Colonic mucosa (tissue), 4 donors: ENCODE measurements at places on chromosomes 16 and 17. TPM values are rescaled to one million over a fixed set of nuclear protein-coding genes. Genes with fewer than 3 reads are reported as not detected.
A peak's percentile ranks its signal among the peaks of the same experiment; 100 is the strongest.

Gene TMEM107
- 13.2 TPM for total RNA-seq

- peak overlapping the region; percentile 41 for H3K4me3 ChIP-seq
- H3K27me3 ChIP-seq: peaks cover 24% of the 10 kb centered on the region
- no peaks in the 10 kb centered on the region for H3K36me3 ChIP-seq
These were observed 812 bp upstream of the MYOCD start for GRCh38 chr17:12664894-12665262.

DNA sequence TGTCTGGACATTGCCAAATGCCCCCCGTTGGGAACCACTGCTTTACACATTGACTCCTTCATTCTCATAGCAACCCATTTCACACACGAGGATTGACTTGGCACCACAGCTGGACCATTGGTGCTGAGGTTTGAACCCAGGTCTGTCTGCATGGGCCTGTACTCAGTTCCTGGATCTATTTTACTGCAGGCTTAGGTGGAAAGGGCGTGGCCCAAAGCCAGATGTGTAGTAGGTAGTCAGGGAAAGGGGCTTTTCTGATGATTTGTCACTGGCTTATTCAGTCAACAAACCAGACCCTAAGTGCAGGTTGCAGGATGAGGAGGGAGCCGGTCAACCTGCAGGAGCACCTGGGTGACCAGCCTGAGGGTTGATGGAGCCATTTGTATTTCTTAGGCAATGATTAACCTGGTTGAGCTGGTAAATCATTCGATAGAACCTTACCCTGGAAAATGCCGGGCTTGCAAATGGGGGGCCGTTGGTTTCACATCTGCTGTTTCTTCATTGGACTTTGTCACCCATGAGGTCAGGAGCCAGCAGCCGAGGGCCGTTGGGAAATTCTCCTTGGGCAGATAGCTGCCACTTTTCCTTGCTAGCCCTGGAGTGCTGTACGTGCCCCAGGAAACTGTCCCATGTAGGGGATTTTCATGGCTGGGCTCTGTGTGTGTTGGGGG lies 104.4 kb downstream of the CMIP start:
- H3K27ac ChIP-seq: peak overlapping the region; percentile 42
- no peaks in the 10 kb centered on the region for H3K36me3 ChIP-seq
- H3K4me3 ChIP-seq: no peak overlapping the region
- DNase-seq: peak; percentile 71

Gene DHRS7B
- total RNA-seq: 29.4 TPM

Gene CETP
- total RNA-seq: not detected

GRCh38 chr16:68361485-68361884 lies 50.7 kb downstream of the PRMT7 start:
- DNase-seq: no peak
- no peaks in the 10 kb centered on the region for H3K4me1 ChIP-seq
- no peak overlapping the region for H3K4me3 ChIP-seq
- H3K36me3 ChIP-seq: no peaks in the 10 kb centered on the region
- H3K27me3 ChIP-seq: no peaks in the 10 kb centered on the region

Gene MAPT
- 0.37 TPM for total RNA-seq

Gene BAHCC1
- total RNA-seq: 12.5 TPM

- no peak for DNase-seq
- no peaks in the 10 kb centered on the region for H3K36me3 ChIP-seq
- H3K4me1 ChIP-seq: no peaks in the 10 kb centered on the region
- H3K27ac ChIP-seq: no peak overlapping the region
These were observed 51.6 kb downstream of the ACTG1 start for GRCh38 chr17:81460856-81461460.

- H3K36me3 ChIP-seq: no peaks in the 10 kb centered on the region
- no peaks in the 10 kb centered on the region for H3K27me3 ChIP-seq
- no peaks in the 10 kb centered on the region for H3K4me1 ChIP-seq
These were observed 100.0 kb upstream of the CREBBP start for GRCh38 chr16:3980253-3981111.

DNA sequence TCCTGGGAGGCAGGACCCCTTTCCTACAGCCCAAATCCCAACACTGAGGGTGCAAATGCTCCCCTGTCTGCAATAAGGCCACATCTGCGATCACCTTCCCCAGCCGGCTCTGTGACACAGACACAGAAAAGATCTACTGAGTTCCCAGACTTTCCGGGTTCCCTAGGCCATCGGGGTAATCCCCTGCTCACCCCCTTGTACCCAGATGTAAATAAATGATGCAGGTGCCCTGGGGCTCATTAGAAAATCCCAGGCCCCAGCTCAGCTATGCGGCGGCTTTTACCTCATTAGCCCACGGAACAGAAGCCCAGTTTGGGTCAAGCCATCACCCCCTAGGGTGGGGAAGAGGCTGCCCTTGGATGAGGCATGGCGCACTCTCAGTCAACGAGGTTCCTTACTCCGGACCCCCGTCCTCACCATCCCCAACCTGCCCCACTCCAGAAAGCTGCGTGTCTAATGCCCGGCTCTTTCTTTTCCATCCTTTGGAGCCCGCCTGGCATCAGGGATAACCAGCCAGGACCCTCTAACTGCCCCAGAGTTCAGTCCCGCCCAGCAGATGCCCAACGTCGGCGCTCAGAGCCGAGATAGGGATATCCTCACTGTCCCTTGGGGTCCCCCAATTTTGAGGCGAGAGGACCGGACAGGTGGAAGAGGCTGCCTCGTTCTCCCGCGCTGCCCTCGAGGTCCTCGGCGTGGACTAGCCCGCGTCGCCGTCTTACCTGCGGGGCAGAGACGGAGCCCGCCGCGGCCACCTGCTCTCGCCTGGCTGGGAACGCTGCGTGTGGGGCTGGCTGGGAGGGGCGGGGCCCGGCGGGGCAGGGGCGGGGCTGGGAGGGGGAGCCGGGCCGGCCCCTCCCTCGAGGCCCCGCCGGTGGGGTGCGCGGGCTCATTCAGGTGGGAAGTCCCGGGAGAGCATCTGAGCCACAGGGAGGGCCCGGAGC lies at the start of gene ZNF385C:
Gene ZNF385C, minus strand, starts transcription at position 783 of the 941 bp plus-strand sequence. CDS start 35,417 bp downstream, outside the sequence.
- no peak within 1 kb of the TSS for H3K27ac ChIP-seq
- no peak for DNase-seq
- H3K36me3 ChIP-seq: no peaks in the 10 kb centered on the region
- no peak within 1 kb of the TSS for H3K4me3 ChIP-seq
- H3K27me3 ChIP-seq: peaks cover 18% of the 10 kb centered on the region

Gene EMP2
- total RNA-seq: 133 TPM

Gene IL17C
- not detected for total RNA-seq

DNA sequence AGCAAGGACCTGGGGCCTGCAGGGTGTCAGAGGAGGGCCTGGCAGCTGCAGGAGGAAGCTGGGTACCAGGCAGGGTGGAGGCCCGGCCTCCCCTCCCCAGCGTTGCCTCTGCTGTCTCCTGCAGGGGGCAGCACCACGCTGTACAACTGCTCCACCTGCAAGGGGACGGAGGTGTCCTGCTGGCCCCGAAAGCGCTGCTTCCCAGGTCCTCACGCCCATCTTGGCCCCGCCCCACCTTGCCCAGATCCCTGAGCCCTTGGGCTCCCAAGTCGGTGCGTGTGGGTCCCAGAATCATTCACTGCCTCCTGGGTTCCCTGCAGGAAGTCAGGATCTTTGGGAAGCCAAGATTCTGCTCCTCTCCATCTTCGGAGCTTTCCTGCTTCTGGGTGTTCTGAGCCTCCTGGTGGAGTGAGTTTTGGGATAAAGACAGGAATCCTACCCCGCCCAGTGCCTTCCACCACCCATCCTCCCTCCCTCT lies 1.2 kb downstream of the TMEM95 start:
- H3K4me3 ChIP-seq: no peak overlapping the region
- peaks cover 11% of the 10 kb centered on the region for H3K4me1 ChIP-seq
- peak overlapping the region; percentile 47 for H3K27ac ChIP-seq
- no peaks in the 10 kb centered on the region for H3K36me3 ChIP-seq
- H3K27me3 ChIP-seq: no peaks in the 10 kb centered on the region
- peak; percentile 89 for DNase-seq

GRCh38 chr16:5036228-5037156 lies 2.8 kb upstream of the NAGPA start:
- no peaks in the 10 kb centered on the region for H3K36me3 ChIP-seq
- no peak overlapping the region for H3K27ac ChIP-seq
- H3K4me1 ChIP-seq: peaks cover 7% of the 10 kb centered on the region
- no peak overlapping the region for H3K4me3 ChIP-seq
- no peaks in the 10 kb centered on the region for H3K27me3 ChIP-seq

DNA sequence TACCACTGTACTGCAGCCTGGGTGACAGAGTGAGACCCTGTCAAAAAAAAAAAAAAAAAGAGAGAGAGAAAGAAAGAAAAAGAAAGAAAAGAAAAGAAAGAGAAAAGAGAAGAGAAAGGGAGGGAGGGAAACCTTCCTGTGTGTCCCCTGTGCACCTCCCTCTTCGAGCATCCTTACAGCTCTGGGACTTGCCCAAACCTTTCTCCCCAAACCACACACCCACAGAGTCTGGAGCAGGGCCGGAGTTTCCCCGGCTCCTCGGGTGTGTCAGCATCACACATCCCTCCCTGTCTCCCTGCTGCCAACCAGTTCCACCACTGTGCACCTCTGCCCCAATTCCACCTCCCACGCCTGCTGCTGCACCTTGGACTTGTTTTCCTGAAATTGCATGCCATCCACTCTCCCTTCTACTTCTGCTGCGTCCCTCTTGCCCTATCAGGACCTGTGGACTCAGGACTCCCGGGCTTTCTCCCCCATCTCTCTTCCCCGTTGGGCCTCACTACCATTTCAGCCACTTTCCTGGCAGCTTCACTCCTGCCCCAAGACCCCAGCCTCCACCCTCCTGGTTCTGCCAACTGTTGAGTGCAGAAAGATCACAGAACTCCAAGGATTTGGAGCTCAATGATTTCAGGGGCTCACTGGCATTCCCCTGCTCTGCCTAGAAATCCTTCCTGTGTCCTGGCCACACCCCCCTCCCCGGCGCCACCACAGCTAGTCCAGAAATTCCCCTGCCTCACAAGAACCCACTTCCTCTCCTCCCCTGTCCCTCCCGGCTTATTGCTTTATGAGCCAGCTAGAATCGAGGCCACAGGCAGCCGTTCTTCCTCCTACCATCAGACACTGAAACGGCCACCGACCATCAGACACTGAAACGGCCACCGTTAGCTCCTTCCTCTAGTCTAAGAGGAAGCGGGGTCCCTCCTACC lies 3.7 kb upstream of the CDK3 start:
- no peaks in the 10 kb centered on the region for H3K36me3 ChIP-seq
- peak overlapping the region; percentile 90 for H3K27ac ChIP-seq
- DNase-seq: peak; percentile 88
- no peak overlapping the region for H3K4me3 ChIP-seq
- no peaks in the 10 kb centered on the region for H3K27me3 ChIP-seq
- peaks cover 18% of the 10 kb centered on the region for H3K4me1 ChIP-seq

- peaks cover 8% of the 10 kb centered on the region for H3K27me3 ChIP-seq
- H3K4me1 ChIP-seq: no peaks in the 10 kb centered on the region
- DNase-seq: peak; percentile 25
- no peaks in the 10 kb centered on the region for H3K36me3 ChIP-seq
- H3K4me3 ChIP-seq: no peak overlapping the region
These were observed 102.9 kb upstream of the NPEPPS start for GRCh38 chr17:47427985-47428384.

DNA sequence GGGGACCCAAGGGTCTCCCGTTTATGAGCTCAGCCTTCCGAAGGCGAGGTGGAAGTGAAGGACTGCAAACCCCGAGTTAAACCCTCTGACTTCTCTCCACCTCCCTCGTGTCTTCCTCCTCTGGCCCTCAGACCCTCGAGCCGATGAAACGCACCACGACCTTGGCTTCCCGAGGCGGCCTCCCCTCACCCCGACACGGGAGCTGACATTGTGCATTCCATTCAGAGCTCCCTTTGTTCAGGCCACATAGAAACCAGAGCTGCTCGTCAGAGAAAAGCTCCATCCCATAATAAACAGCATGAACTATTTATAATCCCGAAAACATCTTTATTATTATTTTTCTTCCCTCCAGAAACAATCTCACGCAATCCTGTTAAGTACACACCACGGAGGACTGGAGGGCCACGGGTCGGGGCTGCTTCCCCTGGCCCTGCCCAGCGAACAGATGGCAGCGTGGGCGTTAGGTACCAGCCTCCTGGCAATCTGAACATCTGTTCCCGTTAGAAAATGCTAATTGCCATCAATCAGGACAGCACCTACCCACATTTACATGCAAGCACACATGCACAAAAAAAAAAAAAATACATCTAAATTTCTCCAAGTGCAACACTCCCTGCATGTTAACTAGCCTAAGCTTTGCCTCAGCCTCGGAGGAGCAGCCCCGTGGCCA lies 145.7 kb downstream of the RBFOX3 start:
- no peaks in the 10 kb centered on the region for H3K27me3 ChIP-seq
- H3K36me3 ChIP-seq: no peaks in the 10 kb centered on the region
- H3K4me1 ChIP-seq: no peaks in the 10 kb centered on the region
- no peak overlapping the region for H3K27ac ChIP-seq
- DNase-seq: no peak

Gene FNDC8
- total RNA-seq: not detected

Gene RPRML
- total RNA-seq: not detected

Gene ZFHX3
- total RNA-seq: 10.5 TPM

GRCh38 chr17:63998050-63998720 lies at the start of gene PRR29:
Gene PRR29 (plus strand): TSS chr17:63998351. CDS start chr17:63998365, 14 bp downstream.
- peak within 1 kb of the TSS; percentile 46 for H3K4me3 ChIP-seq
- H3K27me3 ChIP-seq: peaks cover 5% of the 10 kb centered on the region
- H3K36me3 ChIP-seq: no peaks in the 10 kb centered on the region

GRCh38 chr16:28835864-28836760 lies 10.0 kb downstream of the TUFM start:
- H3K4me3 ChIP-seq: no peak overlapping the region
- no peaks in the 10 kb centered on the region for H3K4me1 ChIP-seq
- no peak overlapping the region for H3K27ac ChIP-seq
- H3K27me3 ChIP-seq: no peaks in the 10 kb centered on the region
- no peak for DNase-seq

Gene KRTAP9-8
- total RNA-seq: not detected

Gene PIK3R5
- 2.5 TPM for total RNA-seq

Gene KCNJ16
- total RNA-seq: 0.35 TPM

Gene ZNF385C
- 0.32 TPM for total RNA-seq
